ENCODE measurements at places on chromosomes 6 and 20. TPM values are rescaled to one million over a fixed set of nuclear protein-coding genes. Genes with fewer than 3 reads are reported as not detected.
A peak's percentile ranks its signal among the peaks of the same experiment; 100 is the strongest.

EBF4 gene
- 0.10 TPM for total RNA-seq

ESR1 gene
- total RNA-seq = not detected

GRCh38 chr6:31180500-31180899, 10.0 kb upstream of the POU5F1 start:
- peak; percentile 91 for DNase-seq

GRCh38 chr6:5529015-5529414, 267.7 kb downstream of the FARS2 start:
- peak; percentile 10 for DNase-seq

- DNase-seq = no peak
Measured at GRCh38 chr6:135170849-135171248, 10.3 kb upstream of the MYB start.

- DNase-seq = no peak
Measured at GRCh38 chr6:126042001-126042419, 55.7 kb downstream of the TRMT11 start.

PGM3 gene
- 66.7 TPM for total RNA-seq

RIMS4 gene
- total RNA-seq = not detected

MROH8 gene
- 0.10 TPM for total RNA-seq

DNA sequence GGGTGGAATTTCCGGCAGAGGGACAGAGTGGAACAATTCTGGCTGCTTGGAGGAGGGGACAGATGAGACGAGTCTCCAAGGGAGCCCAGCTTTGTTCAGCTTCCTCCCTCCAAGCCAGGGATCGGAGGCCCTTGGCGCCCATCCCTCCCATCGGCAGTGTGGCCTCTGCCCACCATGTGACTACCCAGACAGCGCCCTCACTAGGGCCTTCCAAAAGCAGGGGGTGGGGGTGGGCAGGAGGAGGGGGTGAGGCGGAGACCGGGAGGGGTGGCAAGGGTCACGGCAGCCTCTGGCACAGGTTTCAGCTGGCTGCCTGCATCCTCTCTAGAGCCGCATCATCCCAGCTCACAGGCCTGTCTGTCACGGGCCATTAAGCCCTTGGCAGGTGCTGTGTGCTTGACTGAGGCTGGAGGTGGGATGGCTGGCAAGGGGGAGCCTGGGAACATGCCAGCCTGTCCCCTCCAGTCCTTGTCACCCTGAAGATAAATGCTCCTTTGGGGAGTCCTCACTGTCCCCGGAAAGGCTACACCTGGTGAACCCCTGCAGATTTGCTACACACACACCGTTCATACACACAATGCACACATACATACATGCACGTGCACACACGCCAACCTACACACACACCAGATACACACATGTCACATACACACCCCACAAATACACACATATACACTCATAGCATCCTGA, 6.2 kb upstream of the FGD2 start:
- no peak for DNase-seq

DNA sequence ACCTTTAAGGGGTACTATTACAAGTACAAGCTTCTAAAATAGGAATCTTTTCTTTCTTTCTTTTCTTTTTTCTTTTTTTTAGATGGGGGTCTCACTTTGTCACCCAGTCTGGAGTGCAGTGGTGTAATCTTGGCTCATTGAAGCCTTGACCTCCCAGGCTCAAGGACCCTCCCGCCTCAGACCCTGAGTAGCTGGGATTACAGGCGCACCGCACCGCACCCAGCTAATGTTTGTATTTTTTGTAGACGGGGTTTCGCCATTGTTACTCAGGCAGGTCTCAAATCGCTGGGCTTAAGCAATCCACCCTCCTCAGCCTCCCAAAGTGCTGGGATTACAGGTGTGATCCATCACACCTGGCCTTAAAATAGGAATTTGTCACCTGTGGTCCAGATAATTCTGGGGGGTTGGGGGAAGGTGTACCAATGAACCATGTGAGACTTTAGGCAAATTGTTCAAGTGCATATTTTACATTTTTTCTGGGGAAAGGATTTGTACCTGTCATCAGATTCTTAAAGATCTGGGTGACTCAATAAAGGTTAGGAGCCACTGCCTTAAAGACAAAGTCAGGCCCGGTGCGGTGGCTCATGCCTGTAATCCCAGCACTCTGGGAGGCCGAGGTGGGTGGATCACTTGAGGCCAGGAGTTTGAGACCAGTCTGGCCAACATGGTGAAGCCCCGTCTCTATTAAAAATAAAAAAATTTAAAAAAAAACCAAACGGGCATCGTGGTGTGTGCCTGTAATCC, 19.7 kb upstream of the SYNJ2 start:
- DNase-seq = no peak

SNX21 gene
- 59.8 TPM for total RNA-seq

ANKEF1 gene
- total RNA-seq = 9.7 TPM

DNA sequence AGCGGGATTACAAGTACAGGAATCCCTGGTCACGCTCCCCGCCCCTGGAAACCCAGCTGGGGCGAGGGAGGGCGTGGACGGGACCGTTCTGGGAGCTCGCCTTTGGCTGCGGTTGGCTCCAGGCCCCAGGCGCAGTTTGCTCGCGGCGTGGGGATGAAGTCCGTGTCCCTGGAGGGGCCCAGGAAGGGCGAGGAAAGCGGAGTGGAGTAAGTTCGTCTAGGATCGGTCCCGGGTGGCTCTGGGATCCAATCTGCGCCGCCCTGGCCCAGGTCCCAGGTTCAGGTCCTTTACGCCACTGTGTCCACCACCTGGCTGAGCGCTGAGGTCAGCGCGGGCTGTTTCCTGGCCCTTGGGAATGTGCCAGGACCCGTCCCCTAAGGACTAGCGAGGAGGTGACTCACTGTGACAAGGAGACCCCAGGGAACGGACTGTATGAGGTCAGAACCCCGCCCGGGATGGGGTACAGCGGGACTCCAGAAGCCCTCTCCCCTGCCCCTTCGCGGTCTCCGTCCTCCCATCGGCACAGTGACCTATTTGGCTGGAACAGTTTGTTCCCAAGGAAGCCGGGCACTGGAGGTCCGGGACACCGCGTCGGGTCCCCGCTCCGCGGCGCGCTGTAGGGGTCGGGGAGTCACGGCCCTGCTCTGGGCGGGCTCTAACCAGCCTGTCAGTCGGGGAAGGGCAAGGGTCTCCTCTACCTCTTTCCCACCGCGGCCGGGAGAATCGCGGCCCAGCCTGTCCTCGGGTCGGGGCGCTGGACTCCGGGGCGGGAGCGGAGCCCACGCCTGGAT, 724 bp downstream of the CDKN1A start:
- peak; percentile 63 for DNase-seq

DNA sequence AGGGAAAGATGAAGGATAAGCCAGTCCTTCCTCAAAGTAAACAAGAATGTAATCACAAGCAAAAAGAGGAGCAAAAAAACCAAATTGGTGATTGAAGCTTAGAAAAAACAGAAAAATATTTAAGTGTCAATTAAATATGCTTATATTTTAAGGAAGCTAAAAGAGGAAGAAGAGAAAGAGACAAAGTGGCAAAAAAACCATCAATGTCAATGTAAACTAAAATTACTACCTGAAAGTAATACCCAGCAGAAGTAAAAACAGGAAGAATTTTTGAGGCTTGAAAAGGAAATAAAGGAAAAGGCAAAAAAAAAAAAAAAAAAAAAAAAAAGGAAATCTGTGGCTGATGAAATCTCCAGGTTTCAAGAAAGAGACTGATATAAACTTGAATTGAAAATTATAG, 36.2 kb upstream of the OGFRL1 start:
- no peak for DNase-seq

GRCh38 chr20:11232896-11233295, 559.1 kb upstream of the JAG1 start:
- DNase-seq = no peak

DNA sequence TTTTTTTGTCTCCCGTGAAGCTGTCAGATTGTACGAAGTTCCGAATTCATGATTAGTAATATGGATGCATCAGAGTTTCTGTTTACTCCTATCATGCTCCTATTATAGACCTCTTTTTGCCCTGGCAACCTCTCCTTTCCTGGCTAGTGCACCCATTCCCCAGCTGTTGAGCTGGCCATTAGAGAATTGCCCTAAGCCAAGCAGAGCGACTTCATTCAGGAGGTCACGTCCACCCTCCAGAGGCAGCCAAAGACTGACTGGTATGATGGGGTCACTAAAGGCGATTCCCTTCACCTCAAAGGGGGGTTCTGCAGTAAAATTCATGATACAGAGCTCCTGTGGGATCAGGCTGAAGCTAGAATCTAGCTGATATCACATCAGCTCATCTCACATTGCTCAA, 351.9 kb downstream of the BTBD3 start:
- no peak for DNase-seq

COX4I2 gene
- total RNA-seq = not detected

DNA sequence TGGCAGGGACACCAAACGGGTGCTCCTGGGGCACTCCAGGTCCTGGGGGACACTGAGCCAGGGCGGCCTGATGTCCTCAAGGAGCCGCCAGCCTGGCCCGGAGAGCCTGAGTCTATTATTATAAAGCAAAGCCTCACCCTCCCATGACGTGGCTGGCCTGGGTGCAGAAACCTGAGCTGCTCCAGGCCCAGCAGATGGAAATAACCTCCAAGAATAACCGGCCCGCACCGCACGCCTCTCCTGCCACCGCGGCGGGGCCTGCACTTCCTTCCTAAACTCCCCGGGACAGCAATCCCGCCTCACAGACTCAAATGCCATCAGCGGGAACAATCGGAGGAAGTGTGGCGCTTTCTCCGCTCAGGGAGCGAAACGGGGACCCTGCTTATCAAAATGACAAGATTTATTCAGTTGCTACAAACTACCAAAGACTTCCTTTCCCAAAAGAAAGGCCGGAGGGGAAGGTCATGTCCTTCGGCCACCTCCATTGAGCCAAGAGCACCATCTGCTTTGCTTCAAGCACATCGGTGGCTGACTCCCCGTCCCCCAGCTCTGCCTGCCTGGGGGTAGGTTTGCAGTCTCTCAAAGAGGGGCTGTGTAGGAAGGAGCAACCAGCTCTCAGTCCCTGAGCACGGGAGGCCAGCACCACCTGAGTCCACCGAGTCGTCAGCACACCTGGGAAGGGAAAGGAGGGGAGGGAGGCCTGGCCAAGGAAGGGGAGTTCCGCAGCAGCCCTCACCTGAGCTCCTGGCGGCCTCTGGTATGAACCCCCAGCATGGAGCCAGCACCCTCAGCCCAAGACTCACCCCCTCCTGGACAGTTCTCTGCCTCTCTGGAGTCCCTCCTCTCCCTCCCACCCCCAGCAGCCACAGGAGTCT, 78.6 kb upstream of the QKI start:
- DNase-seq = no peak

GRCh38 chr6:1081551-1082284, 230.2 kb upstream of the FOXQ1 start:
- DNase-seq = no peak

SLC22A23 gene
- 0.72 TPM for total RNA-seq

SALL4 gene
- total RNA-seq = 2.3 TPM

PRELID3B gene
- 168 TPM for total RNA-seq

DNA sequence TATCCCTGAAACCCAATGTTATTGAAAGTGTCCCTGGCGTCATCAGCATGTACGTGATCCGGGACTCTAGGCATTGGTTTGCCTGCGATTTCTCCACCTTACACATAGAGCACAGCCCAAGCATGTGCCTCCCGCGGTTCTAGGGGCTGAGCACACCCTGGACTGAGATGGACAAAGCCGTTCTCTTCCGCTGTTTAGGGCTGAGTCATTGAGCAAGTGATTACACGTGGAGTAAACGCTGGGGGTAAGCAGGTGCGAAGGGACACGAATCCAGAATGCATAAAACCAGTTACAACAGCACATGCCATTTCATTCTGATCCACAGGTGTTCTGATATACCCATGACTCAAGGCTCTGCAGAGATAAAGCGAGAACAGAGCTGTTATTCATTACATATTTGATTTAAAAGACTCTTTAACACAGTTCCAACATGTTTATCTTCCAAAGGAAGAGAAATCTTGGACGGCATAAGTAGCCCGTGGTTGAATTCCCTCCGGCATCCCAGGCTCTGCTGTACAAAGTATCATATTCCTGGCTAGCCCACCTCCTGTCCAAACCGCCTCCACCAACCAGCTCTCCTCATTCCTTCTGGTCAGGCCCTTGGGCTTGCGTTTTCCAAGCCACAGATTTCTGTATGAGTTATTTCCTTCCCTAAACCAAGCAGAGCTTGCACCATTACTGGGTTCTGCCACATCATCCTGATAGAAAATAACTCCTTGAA, 36.1 kb upstream of the THBS2 start:
- DNase-seq = peak; percentile 92

GTSF1L gene
- total RNA-seq = not detected

DNA sequence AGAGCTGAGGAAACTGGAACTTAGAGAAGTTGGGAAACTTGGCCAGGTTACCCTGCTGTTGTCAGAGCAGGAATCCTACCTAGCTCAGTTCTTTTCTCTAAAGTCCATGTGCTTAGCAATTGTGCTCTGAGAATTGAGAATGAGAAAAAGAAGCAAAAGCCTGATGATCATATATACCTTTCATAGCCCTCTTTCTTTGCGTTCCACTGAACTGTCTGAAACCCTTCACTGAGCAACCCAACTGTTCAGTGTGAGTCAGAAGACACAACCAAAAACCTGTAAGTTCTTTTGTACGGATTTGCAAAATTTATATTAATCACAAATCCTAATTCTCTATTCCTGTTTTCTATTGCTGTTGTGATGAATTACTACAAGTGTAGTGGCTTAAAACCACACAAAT, 80.6 kb downstream of the PHF3 start:
- DNase-seq = no peak

LGSN gene
- total RNA-seq = not detected

GRCh38 chr6:139313229-139313628, 21.4 kb upstream of the TXLNB start:
- no peak for DNase-seq

DNA sequence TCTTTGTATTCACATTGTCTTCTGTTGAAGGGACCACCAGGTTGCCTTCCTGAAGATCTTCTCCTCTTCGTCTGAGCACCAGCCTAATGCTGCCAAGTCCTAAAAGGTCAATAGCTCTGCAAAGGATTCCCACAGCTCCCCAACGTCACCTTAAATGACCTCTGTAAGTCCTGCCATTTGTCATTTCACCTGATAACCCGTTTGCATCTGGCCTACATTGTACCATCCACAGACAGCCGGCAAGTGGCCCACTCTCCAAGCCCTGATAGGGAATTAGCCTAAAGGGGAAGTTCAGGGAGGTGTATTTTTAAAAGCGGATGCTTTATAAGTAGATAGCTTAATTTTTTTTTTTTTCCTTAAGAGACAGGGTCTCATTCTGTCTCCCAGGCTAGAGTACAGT, 127.8 kb downstream of the ZMYND8 start:
- no peak for DNase-seq

GRCh38 chr6:122548281-122548680, 61.9 kb upstream of the PKIB start:
- DNase-seq = no peak

DNA sequence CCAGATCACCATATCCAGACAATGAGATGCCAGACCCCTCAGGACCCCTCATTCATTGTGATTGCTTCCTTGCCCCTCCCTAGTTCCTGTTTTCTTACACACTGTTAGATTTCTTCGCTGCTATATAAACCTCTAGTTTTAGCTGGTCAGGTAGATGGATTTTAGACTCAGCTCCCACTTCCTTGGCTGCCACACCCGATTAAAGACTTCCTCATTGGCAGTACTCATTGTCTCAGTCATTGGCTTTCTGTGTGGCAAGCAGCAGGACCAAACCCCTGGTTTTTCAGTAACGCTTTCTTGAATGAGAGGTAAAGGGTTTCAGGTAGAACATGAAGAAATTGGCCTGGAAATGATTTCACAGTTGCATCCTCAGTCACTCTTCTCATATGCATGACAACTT, 47.9 kb downstream of the QRSL1 start:
- no peak for DNase-seq

GRCh38 chr6:13328076-13328874, at the start of gene TBC1D7:
TSS of gene TBC1D7 (minus strand) at chr6:13328537. CDS start at chr6:13326898, 1,639 bp downstream.
- DNase-seq = peak; percentile 89

- no peak for DNase-seq
Measured at GRCh38 chr6:158078320-158078719, 89.7 kb downstream of the SERAC1 start.

GRCh38 chr20:43507150-43508080, at the start of gene L3MBTL1:
TSS of gene L3MBTL1 (plus strand) at chr20:43507697. CDS start at chr20:43513504, 5,807 bp downstream.
- peak; percentile 21 for DNase-seq
